OCI-LY7 (cell line): ENCODE measurements at places on chromosomes 5 and 9.
A peak's percentile ranks its signal among the peaks of the same experiment; 100 is the strongest.

DNA sequence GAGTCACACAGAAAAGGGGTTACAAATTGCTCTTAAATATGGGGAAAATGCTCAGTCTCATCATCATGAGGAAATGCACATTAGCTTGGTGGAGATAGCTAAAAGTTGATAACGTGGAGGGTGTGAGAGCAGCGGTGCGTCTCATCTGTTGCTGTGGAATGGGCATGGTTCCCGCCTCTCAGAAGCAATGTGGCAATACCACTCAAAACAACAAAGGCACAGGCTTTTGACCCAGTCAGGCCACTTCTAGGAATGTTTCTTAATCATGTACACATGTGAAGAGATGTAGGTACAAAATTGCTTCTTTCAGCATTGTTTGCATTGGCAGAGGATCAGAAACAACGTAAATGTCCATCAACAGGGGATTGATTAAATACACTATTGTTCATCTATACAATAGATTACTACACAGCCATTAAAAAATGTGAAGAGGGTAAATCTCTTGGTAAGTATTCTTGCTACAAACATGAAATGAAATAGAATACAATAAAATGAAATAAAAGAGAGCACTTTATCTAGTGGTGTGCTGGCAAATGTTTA, 212.6 kb upstream of the MSX2 start:
- no peak for DNase-seq

DNA sequence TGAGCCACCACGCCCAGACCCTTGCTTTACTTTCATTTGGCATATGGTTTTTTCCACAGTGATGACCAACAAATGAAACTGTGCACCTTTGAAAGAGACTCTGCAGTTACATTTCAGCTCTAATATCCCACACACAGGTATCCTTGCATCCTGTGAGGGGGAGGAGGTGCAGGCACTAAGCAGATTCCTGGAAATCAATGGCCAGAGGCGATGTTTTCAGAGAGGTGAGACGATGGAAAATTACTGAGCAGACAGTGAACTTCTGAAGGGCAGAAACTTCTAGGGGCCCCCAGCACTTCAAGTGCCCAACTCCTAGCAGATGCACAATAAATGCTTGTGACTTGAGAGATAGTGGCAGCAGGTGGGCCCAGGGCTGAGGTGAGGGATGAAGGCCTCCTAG, 29.8 kb upstream of the GNE start:
- DNase-seq = no peak

GRCh38 chr9:106653213-106653612, 209.8 kb upstream of the ZNF462 start:
- no peak for DNase-seq

- DNase-seq = peak; percentile 13
Observed at GRCh38 chr5:122756264-122756911, 18.5 kb upstream of the SNX2 start.

GRCh38 chr5:172101547-172102217, 86.3 kb downstream of the STK10 start:
- no peak for DNase-seq

DNA sequence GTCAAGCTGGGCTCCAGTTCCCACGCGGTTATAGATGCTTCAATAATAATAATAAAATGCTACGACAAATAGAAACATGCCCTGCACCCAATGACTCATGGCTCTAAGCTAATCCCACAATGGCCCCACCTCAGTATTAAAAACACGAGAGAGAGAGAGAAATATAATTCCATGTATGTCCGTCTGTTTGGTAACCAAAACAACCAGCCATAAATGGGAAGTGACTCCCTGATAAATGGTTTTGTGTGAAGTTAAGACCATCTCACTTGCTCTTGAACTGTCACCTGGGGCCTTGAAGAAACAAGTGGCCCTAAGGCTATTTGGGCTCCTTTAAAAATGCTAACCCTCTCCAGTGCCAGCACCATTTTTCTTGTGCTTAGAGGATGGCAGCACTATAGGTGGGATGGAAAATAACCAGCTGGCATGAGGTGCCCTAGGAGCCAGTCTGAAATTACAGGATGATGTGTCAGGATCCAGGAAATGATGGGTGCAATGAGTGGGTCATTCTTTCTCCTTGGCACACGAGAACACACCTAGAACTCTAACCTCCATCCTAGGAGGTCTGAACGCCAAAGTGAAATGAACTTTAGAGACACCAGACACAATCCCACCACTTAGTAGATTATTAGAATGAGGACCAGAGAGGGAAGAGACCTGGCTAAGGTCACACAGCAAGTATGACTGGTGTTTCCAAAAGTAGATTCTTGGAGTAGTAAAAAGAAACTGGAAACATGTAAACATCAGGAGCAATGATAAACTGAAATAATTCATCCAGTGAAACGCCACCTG, 35.7 kb upstream of the ADRB2 start:
- DNase-seq = no peak

DNA sequence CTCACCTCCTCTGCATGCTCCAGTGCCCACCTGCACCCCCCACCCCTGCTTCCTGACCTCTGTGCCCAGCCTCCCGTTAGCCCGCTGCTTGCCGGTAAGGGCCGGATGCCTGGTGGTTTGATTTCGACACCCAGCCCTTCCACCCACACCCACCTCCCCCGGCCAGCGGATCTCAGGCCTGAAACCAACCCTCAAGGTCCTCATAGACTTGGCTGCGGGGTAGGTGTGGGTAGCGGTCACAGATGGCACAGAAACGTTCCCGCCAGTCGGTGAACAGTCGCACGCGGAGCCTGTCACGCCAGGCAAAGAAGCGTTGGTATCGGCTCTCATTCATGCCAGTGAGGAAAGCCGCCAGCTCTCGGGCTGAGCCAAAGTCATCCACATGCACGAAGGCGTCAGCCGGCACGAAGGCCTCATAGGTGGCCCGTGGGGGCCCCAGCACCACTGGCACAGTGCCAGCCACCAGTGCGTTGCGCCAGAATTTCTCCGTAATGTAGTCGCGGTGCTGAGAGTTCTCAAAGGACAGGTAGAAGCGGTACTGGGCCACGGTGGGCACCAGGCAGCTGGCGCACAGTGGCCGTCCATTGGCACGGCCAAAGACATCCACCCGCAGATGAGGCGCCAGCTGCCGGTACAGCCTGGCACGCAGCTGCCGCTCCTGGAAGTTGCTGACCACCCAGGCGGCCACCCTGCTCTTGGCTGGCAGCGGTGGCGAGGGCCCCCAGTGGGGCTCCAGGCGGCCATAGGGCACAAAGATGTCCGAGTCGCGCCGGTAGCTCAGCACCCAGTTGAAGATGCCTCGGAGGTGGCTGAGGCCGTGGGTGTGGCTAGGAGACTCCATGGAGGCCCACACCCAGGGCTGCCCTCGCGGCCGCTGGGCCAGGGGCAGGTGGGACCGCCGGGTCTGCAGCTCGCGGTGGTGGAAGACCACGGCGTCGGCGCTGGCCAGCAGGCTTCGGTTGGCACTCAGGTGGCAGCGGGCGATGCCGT, 1.1 kb downstream of the FUT7 start:
- peak; percentile 33 for DNase-seq

GRCh38 chr5:86546582-86546981, 71.2 kb upstream of the COX7C start:
- DNase-seq = peak; percentile 1

DNA sequence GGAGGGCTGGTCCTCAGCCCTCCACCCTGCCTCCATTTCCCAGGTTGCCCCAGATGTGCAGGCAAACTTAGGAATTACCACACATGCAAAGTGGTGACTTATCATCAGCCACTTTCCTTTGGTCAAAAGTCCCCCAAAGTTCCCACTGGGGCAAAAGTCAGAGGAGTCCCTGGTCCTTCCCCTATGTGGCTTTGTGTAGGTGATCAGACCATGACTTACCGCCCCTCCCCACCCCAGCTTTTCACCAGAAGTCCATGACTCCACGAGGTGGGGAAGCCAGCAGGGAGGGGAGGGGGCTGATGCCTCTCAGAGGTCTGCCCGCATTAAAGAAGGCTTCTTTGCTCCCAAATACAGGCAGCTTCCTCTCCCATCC, 5.8 kb downstream of the TRAF1 start:
- DNase-seq = no peak

- no peak for DNase-seq
Observed at GRCh38 chr9:100774962-100775361, 197.1 kb downstream of the CAVIN4 start.

DNA sequence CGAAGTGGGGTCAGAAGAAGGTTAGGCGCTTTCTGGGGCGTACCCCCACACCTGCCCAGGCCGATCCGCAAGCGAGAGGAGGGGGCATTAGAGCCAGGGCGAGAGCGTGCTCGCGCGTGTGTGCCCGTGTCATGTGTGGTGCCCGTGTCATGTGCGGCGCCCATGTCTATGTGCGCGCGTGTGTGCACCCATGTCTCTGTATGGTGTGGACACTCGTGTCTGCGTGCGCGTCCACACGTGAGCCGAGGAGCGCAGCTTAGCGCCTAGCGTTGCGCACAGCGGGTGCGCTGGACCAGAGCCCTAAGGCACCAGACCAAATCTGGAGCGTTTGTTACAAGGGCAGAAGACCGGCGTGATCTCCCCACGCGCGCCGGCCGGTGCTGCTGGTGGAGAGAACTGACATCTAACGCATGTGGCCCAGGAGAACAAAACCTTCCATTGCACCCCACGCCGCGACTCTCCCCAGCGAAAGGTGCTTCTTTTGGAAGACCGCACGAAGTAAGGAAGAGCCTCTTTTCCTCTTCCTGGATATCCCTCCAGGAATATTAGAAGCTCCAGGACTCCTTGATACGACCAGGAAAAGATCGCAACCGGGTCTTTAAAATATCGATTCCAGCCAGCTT, 644 bp downstream of the NIM1K start:
- DNase-seq = no peak

GRCh38 chr5:150485693-150486401, 22.1 kb upstream of the NDST1 start:
- peak; percentile 46 for DNase-seq

DNA sequence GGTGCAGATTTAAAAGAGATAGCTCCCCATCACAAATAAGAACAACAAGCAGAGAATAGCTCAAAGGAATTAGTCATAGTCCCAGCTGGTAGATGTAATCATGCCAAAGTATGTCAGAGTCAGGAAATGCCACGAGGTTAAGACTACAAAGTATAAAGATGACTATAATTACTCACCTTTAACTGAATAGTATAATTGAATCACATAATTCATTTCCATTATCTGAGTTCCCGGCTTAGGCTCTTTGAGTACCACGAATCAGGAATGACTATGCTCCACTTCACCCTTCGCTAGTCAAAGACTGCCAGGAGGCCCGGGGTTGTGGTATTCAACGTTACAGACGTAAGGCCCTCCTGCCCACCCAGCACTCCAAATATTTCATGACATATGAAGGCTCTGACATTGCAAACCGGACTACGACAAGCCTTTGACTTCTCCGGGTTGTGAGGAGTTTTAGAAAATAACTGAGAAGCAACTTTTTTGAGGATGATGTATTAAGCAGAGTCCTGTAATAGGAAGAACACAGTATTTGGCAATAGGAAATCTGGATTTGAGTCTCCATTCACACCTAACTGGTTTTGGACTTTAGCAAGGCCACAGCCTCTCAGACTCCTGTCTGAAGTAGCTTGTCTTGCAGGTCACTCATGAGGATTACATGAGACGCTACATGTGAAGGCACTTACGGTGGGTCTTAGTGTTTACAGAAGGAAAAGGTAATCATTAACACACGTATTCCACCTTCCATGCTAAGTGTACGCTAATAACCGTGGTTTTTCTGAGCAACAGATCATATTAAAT, 64.6 kb downstream of the ENC1 start:
- no peak for DNase-seq

DNA sequence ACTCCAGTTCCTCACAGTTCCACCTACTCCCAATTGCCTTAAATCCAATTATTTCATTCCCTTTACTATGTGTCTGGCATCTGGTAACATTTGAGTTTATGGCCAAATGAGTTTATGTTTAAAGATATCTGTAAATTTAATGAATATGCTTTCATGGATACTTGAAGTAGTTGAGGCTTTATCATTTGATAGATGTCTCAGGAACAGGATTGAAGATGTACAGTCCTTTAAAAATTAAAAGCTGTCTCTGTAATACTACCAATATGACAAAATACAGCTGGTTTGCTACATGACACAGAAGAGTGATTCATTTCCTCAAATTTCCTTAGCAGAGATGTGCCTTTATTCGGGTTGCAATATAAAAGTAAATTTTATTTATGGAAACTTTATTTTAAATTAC, 2326.0 kb upstream of the ACO1 start:
- no peak for DNase-seq
